GM23248 (cell line): ENCODE measurements at places on chromosomes 3 and 15. TPM values are rescaled to one million over a fixed set of nuclear protein-coding genes. Genes with fewer than 3 reads are reported as not detected.

GRCh38 chr3:71064291-71064955, 519.1 kb downstream of the FOXP1 start:
- peak; percentile 80 for DNase-seq

DNA sequence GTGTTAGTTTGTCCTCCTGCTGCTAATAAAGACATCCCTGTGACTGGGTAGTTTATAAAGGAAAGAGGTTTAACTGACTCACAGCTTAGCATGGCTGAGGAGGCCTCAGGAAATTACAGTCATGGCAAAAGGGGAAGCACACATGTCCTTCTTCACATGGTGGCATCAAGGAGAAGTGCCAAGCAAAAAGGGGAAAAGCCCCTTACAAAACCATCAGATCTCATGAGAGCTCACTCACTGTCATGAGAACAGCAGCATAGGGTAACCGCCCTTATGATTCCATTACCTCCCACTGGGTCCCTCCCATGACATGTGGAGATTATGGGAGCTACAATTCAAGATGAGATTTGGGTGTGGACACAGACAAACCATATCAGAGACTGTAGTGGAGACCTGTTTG, 27.0 kb downstream of the TM2D3 start:
- DNase-seq = no peak

GRCh38 chr3:115502128-115502527, 121.2 kb upstream of the GAP43 start:
- no peak for DNase-seq

DNA sequence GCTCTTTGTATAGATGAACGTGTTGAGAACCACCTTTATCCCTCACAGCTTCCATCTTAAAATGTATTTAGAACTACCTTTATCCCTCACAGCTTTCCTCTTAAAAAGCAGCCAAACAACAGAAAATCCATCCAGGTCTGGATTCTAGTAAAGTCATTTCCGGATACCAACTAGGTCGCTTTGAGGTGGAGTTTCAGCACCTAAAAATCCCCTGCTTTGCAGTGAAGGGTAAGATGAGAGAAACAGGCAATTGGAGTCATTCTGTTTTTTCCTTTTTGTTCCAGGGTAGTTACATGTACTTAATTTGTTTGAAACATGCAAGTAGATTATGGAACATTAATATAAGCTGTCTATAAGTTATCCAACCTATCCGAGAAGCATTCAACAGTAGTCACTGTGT, 192.0 kb downstream of the UBE2E2 start:
- no peak for DNase-seq

DNA sequence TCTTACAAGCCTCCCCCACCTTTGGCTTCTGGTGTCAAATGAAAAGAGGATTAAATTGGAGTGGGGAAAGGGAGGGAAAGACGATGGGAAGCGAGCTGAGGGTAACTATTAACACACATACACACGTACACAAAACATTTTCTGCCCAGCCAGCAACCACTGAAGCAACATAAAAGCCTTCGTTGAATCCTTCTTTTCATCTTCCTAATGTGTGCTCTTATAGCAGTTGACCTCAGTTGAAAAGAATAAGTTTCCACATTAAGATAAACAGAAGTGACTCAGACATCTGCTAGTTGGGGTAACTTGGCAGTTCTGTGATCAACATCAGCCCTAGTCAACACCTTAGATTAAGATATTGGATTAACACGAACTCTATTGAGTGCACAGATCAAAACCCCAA, 558.5 kb downstream of the MECOM start:
- DNase-seq = peak; percentile 43

DNA sequence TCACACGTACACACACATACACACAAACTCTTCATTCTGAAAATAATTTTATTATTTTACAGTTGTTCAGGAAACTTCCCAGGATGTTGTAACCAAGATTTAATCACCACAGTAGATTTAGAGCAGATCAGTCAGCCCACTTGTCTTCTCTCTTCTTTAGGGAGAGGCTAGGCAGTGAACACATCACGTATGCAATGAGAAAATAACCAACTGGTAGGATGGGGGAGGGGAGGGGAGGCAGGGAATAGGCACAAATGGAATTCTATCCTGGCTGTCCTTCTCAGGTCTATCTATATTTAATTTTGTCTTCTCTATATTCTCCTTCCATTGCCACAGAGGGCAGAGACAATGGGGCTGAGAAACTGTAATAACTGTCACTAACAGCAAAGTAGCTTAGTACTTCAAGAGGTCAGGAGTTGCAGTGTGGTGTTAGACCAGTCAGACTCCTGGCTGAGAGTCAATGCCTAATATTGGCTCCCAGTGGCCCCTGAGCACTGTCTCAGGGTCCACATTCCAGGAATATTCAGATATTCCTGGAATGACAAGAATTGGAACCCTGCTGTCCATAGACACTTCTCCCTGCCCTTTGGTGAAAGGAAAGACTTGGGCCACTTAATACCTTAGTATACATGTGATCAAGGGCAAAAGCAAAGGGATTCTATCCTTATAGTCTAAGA, 2.6 kb upstream of the HCLS1 start:
- DNase-seq = no peak

- peak; percentile 85 for DNase-seq
Measured at GRCh38 chr15:34437687-34438086, at the start of gene GOLGA8A. Gene GOLGA8A, minus strand, starts transcription at chr15:34437808. Its CDS starts 48,117 bp downstream, at chr15:34389691.

GRCh38 chr3:134084242-134084950, 54.7 kb upstream of the SLCO2A1 start:
- DNase-seq = no peak

DNA sequence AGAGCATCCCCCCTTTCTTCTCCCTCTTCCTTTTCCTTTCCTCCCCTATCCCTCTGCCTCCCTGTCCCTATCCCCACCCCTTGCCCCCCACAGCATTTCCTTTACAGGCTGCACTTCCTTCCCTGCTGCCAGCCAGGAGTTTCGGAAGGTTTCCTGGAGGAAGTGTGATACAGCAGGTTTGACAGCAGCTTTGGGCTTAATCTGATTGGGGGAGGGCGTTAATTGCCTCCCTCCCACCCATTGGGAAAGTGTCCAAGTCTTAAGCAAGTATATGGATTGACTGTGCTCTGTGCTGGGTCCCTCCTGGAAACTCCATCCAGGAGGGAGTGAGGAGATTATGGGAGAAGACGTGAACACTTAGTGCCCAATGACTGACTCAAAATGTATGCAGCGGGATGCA, 1.8 kb downstream of the SCAMP5 start:
- no peak for DNase-seq

GRCh38 chr3:94525043-94525442, 462.2 kb downstream of the NSUN3 start:
- no peak for DNase-seq

- no peak for DNase-seq
Measured at GRCh38 chr3:11306817-11307589, 34.8 kb downstream of the ATG7 start.

GRCh38 chr15:22989576-22990477, 9.7 kb upstream of the CYFIP1 start:
- DNase-seq = peak; percentile 36

- DNase-seq = peak; percentile 31
Measured at GRCh38 chr3:176934698-176935097, 262.6 kb downstream of the TBL1XR1 start.

GRCh38 chr3:98531622-98532274, at the start of gene GPR15:
Gene GPR15, plus strand, starts transcription at chr3:98531978. Its CDS starts 56 bp downstream, at chr3:98532034.
- no peak for DNase-seq

DNA sequence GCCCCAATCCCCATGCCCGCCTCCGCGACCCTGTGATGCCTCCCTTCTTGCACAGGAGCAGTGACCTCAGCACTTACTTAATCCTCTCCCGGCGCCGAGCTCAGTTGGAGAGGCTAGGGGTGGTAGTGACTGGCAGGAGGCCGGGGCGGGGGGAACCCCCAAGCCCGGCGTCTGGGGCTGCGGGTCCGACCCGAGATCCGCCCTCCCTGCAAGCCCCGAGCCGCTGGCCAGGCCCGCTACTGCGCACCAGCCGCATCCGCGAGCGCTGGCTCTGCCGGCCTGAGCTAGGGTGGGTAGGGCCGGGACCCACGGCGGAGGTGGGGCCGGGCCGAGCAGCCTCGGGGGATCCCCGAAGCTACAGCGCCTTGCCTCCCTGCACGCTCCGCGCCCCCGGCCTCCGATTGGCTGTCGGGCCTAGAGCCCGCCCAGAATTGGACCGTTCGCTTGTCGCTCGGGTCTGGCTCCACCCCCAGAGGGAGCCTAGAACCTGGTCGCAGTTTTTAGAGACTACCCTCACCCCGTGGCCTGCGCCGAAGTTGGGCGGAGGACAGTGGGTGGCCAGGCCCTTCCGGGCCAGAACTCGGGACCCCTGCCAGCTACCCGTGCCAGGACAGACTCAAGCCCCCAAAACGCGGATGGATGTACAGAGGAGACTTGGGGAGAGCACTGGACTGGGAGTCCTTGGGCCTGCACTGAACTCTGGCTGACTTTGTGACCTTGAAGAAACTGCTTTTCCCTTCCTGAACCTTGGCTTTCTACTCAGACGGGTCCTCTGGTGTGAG, at the start of gene C3orf18:
C3orf18 (minus strand) TSS at position 362 of the 782 bp plus-strand sequence. CDS start 2,048 bp downstream, outside the sequence.
- DNase-seq = peak; percentile 96

GRCh38 chr3:25073423-25073822, 354.6 kb upstream of the RARB start:
- no peak for DNase-seq

Gene CA12
- 41.1 and 41.8 TPM in 2 replicates for total RNA-seq

Gene CADM2
- total RNA-seq = not detected in 2 replicates

Gene PRR23C
- total RNA-seq = not detected in 2 replicates

Gene TMEM108
- total RNA-seq = not detected in 2 replicates

Gene UBA7
- total RNA-seq = 35.7 and 41.6 TPM in 2 replicates

Gene CYP1A2
- total RNA-seq = not detected in 2 replicates

Gene GPR176
- 254 and 307 TPM in 2 replicates for total RNA-seq

Gene VIPR1
- not detected in 2 replicates for total RNA-seq

Gene ACTC1
- total RNA-seq = 7.6 and 21.4 TPM in 2 replicates

Gene GPR62
- total RNA-seq = not detected in 2 replicates

Gene MYL3
- not detected in 2 replicates for total RNA-seq

Gene AMOTL2
- total RNA-seq = 336 and 347 TPM in 2 replicates

Gene NCBP2
- 75.3 and 81.9 TPM in 2 replicates for total RNA-seq
